GM23248 (cell line): ENCODE measurements at places on chromosomes 7 and 10.
A peak's percentile ranks its signal among the peaks of the same experiment; 100 is the strongest.

DNA sequence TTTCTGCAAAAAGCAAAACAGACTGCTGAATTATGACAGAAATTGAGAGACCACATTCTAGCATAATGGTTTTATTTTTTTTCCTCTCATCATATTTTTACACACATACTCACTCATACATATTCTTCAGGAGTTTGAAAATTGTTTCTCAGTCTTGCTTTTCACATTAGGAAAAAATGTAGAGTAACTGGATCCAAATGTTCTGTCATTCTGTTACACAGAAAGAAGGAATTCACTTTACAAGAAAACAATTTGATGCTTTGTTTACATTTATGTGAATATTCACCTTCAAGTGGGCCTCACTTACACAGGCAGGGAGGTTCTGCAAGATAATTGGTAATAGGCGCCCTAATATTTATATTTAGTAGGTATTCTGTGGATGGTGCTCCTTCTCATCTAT lies 82.0 kb downstream of the ARL4A start:
- peak; percentile 46 for DNase-seq

GRCh38 chr10:128072046-128072445 lies 54.2 kb downstream of the MKI67 start:
- no peak for DNase-seq

GRCh38 chr10:9605231-9605630 lies 1412.4 kb upstream of the CELF2 start:
- no peak for DNase-seq

DNA sequence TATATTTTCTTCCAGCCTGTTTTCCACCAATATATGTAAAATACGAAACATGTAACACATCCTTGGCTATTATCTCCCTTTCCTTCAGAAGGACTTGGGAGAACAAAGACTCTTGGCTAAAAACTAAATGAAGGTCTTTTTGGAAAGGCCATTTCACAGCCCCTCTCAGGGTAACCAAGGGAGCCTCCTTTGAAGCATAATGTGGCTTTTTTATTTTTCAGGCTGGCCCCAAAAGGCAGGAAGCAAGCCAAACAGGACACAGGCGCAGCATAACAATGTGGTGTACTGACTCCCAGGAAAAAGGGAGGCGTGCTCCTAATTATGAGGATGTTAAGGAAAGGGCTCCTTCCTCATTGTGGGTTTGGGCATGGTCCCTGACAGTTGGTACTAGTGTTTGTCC lies 30.3 kb upstream of the CCSER2 start:
- no peak for DNase-seq
